ENCODE measurements at places on chromosomes 2 and 18. TPM values are rescaled to one million over a fixed set of nuclear protein-coding genes. Genes with fewer than 3 reads are reported as not detected.

GRCh38 chr18:1968801-1969498 lies 602.4 kb downstream of the METTL4 start:
- DNase-seq: no peak

DNA sequence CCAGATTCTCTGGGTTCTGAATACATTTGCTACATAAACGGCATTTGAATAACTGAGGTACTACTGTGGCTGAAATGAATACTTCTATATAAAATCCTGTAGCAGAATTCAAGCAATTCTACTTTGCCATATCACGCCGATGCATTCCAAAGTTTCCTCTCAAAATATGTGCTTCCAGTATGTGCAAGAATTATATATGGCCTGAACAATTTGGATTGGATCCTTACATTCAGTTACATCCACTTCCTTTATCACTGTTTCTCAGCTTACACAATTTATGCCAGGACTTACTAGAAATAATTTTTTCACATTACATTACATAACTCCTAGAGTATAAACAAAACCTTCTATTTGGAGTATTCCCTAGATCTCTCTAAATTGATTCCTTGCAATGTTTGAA lies 46.3 kb upstream of the STAT4 start:
- DNase-seq: no peak

GRCh38 chr18:12307701-12308385 lies at the start of gene TUBB6:
TSS of gene TUBB6 (plus strand) at chr18:12308241. CDS start at chr18:12308293, 52 bp downstream.
- no peak for DNase-seq

- no peak for DNase-seq
These were observed 52.6 kb upstream of the UNC80 start for GRCh38 chr2:209719034-209719433.

GRCh38 chr2:8107621-8108378 lies 574.1 kb upstream of the ID2 start:
- DNase-seq: no peak

- no peak for DNase-seq
These were observed 112.5 kb downstream of the MREG start for GRCh38 chr2:215900843-215901242.

- DNase-seq: no peak
These were observed 16.4 kb downstream of the MAP3K19 start for GRCh38 chr2:135030826-135031225.

GRCh38 chr2:216807857-216808272 lies 52.0 kb downstream of the TNP1 start:
- no peak for DNase-seq

GRCh38 chr18:22060361-22060760 lies 109.0 kb upstream of the GATA6 start:
- no peak for DNase-seq

The FARP2 gene
- 43.3 TPM for total RNA-seq

The COL6A3 gene
- total RNA-seq: 13.0 TPM

The CYS1 gene
- total RNA-seq: 20.8 TPM

The NEURL3 gene
- total RNA-seq: 1.0 TPM

The ZFAND2B gene
- 29.7 TPM for total RNA-seq

The C1GALT1C1L gene
- total RNA-seq: 1.1 TPM

The TMEM37 gene
- 1.2 TPM for total RNA-seq

The GKN1 gene
- not detected for total RNA-seq

The RIT2 gene
- total RNA-seq: not detected
